ENCODE measurements at places on chromosomes 3 and 15.

DNA sequence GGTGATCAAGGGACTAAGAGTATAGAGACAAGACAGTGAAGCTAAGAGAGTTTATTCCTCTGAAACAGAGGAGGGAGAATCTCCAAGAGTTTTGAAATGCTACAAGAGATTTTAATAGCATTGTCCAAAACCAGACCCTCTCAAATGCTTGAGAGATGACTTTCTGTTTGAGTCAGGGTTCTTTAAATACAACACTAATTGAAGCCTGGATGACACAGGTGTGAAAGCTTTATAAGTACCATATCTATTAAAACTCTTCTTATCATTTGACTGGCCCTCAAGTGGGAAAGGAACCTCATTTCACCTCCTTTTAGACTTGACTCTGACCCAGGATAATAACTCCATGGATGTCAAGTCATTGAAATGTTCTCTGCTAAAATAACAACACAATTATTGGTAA is 5.6 kb downstream of the COL8A1 start:
- no peak for DNase-seq

GRCh38 chr3:183489455-183490210 is 61.2 kb upstream of the MCF2L2 start:
- DNase-seq = no peak

GRCh38 chr3:170421758-170422157 is 3.1 kb downstream of the CLDN11 start:
- no peak for DNase-seq

- DNase-seq = no peak
Observed at GRCh38 chr3:78838362-78838761, 929.4 kb downstream of the ROBO1 start.

All from stimulated activated CD4-positive, alpha-beta T cell treated with anti-CD3 and anti-CD28 coated beads, Interleukin-1b, Interleukin-23, amount 100 ng/mL, for 1 hour (primary cell).